ENCODE measurements at places on chromosomes 12 and 14. TPM values are rescaled to one million over a fixed set of nuclear protein-coding genes. Genes with fewer than 3 reads are reported as not detected.

Gene MANSC4
- total RNA-seq, result not detected

Gene TSPAN11
- total RNA-seq, result 0.03 TPM

Gene C14orf180
- not detected for total RNA-seq

Gene TAS2R50
- not detected for total RNA-seq

Gene TOMM20L
- total RNA-seq, result not detected

Gene NELL2
- 0.07 TPM for total RNA-seq

Gene ANKRD33
- not detected for total RNA-seq

Gene INSM2
- total RNA-seq, result 0.06 TPM

Gene CAPZA3
- not detected for total RNA-seq

Gene TMEM132D
- total RNA-seq, result not detected

Gene WNT5B
- total RNA-seq, result 1.7 TPM

Gene DCTN2
- total RNA-seq, result 117 TPM

Gene L2HGDH
- 11.9 TPM for total RNA-seq
